ENCODE measurements at places on chromosomes 4 and X.
A peak's percentile ranks its signal among the peaks of the same experiment; 100 is the strongest.

- DNase-seq: no peak
Measured at GRCh38 chr4:139966383-139966782, 187.6 kb downstream of the MAML3 start.

- DNase-seq: no peak
Measured at GRCh38 chrX:49877397-49878101, 1.7 kb upstream of the USP27X start.

GRCh38 chr4:2330091-2331042, 68.5 kb upstream of the MXD4 start:
- no peak for DNase-seq

- no peak for DNase-seq
Measured at GRCh38 chr4:180603791-180604190, 1639.4 kb upstream of the TENM3 start.

DNA sequence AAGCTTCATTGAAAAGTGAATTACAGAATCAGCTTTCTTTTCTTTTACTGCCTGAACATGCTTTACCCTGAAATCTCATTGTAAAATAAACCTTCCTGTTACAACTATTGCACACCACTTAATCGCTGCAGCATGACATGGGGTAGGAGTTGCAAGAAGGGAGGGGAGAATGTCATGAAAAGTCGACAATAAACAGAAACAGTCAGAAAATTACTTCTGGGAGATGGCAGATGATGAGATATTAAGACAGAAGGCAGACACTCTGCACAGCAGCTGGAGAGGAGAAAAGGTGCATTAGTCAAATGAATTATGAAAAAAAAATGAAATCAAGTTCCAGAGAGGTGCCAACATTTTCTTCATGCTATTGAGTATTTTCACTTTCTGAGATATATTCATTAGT, 287.7 kb downstream of the PCDH7 start:
- DNase-seq: no peak

DNA sequence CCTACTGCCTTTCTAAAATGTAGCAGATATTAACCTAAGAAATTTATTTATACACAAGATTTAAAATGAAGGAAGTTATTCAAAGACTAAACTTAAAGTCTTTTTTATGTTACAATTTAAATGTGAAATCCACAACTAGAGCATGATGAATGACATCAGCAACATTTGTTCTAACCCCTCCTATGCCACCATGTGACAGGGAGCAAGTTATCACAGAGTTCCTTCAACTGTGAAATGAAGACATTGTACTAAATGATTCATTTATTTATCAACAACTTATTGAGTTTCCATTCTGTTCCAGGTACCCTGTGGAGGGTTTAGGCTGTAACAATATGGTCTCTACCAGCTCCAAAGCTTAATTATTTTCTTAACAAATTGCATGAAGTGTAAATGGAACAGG, 76.9 kb downstream of the SLC39A8 start:
- DNase-seq: no peak

DNA sequence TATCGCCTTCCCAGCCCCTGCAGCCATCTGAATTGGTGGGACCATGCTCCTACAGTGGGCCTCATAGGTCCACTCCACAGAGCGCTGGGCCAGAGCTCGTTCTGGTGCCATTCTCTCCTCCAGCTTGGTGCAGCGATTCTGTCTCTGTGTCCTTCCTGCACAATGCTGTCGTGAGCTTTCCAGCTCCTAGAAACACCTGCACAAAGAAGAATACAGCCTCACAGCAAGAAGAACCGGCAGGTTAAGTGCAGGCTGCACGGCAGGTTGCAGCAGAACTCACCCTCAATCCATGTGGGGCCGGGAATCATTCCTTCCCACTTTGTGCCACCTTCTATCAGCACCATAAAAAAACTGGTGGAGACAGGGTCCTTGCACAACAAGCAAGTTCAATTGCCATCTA, 101.2 kb upstream of the ENPP6 start:
- no peak for DNase-seq

DNA sequence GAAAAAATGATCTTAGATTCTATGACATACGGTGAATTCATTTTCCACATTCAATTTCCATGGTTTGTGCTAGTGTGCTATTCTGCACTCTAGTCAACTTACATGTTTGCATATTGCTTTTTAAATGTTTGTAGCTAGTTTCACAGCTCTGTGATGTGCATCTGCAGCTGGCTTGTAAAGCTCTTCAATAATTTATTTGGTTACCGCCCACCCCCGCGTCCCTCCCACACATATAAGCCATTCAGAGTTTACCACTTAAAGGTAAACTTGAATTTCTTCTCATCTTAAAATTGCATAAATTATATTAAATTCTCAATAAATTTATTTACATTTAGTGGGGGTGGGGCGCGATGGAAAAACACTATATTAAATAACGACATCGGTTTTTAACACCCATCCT, 291 bp upstream of the NBDY start:
- DNase-seq: no peak

GRCh38 chr4:6763330-6763851, 19.1 kb upstream of the KIAA0232 start:
- no peak for DNase-seq

DNA sequence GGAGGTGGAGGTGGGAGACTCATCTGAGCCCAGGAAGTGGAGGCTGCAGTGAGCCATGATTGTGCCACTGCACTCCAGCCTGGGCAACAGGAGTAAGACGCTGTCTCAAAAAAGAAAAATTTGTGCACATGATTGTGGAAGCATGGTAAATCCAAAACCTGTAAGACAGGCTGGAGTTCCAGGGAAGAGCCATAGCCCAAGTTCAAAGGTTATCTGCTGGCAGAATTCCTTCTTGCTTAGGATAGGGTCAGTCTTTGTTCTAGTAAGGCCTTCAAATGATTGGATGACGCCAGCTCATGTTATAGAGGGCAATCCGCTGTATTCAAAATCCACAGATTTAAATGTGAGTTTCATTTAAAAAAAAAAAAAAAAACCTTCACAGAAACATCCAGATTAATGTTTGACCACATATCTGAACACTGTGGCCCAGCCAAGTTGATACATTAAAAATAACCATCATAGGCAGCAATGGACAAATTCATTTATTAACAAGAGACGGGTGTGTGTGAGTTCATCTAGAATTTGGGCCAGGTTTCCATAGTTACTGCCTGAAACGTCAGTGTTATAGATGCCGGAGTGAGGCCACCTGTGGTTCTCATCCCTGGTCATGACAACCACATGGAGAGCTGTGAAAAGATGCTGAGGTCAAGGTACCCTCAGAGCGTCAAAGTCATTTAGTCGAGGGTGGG, 35.2 kb upstream of the SLC2A9 start:
- DNase-seq: no peak

DNA sequence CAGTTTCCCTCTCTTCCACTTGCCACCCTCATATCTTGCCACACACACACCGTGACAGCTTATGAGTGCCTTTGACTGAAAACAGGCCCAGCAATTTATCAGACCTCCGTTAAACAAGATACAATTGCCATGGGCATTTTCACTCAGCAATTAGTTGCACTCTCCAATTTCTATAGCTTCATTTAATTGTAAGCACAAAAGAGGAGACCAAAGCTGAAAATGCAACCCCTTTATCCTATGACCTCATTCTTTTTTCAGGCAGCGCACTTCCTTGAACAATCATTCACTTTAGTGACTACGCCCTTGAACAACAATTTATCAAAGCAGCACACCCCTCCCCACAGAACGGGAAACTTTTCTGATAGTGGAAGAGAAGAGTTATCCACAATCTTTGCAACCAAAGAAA, 4.1 kb downstream of the POF1B start:
- no peak for DNase-seq

DNA sequence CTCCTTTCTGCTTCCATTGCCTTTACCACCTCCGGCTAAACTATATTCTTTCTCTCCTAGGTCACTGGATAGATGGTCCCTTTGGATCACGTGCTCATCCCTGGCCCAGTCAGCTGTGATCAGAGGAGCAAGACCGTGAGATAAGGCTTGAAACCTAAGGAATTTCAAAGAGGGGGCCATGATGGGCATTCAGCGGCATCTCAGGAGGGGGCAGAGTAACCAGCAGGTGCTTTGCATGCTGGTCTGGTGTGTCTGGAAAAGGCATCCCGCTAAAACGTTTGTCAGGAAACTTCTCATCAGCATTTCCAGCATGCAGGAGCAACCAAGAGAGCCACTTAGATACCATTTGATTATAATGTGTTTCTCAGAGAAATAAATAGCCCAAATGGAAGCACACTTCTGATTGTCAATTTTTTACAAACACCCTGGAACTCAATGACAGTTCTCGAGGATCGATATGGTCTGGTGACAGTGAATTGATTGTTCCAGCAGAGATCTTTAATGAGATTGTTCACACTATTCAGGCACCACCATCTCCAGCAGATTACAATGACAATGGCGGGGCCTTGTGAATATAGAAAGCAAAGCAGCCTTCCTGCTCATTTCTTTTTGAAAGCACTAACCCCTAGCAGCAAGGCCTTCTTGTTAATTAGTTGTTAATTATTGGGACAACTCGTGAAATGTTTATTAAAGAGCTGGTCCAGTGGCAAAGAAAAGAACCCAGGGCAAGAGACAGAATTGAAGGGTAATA, 327.1 kb downstream of the PTTG2 start:
- no peak for DNase-seq

GRCh38 chr4:171157462-171158082, 655.6 kb upstream of the GALNTL6 start:
- DNase-seq: no peak

GRCh38 chrX:68658530-68658929, 11.1 kb downstream of the STARD8 start:
- no peak for DNase-seq

DNA sequence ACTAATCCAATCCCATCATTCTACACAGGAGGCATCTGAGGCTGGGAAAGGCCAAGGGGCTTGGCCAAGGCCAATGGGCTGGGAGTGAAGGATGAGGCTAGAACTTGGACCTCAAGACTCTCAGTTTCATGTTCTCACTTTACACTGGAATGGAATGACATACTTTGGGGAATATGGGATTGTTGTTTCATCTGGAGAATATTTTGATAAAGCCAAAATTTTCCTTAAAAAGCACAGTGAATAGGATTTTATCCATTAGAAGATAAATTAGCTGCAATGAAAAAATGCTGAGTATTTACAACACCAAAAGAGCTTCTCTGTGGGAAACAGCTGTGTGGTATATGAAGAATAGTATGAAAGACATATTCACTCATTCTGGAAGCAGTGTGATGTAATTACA, 29.3 kb downstream of the SMIM20 start:
- DNase-seq: no peak

- DNase-seq: peak; percentile 47
Measured at GRCh38 chrX:120308558-120308957, 2.7 kb downstream of the TMEM255A start.

DNA sequence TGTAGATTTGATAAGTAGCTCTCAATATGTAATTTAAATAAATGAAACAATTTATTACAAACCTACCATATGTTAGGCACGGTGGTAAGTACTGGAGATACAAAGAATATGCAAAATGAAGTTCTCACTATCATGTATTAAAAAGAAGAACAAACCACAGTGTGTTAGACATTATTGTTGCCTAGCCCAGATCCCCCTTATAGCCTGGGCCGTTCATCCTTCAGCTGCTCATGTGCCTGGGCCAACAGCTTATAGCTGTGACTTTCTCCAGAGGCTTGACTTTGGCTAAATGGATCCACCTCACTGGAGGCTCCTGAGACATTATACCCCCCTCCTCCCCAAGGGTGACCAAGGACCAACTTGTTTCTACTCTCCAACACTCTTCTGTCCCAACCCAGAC, 29.8 kb upstream of the CCNG2 start:
- DNase-seq: no peak

GRCh38 chrX:148629434-148629833, 129.0 kb downstream of the AFF2 start:
- DNase-seq: no peak

DNA sequence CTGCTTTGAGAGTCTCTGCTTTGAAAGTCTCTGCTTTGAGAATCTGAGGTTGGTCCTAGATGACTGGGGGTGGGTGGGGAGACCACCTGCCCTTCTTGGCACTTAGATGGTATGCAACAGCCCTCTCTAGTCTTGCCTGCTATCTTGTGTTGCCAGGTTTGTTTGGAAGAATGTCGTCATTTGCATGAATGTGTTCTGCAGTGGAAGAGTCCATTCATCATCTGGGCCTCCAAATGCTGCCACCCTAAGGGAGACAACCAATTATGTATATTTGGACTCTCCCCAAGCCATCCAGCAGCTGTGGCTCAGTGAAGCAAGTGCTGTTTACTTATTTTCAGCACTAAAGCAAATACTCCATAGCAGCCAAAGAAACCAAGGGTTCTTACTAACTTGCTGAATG, 44.6 kb upstream of the TRPC5OS start:
- no peak for DNase-seq

DNA sequence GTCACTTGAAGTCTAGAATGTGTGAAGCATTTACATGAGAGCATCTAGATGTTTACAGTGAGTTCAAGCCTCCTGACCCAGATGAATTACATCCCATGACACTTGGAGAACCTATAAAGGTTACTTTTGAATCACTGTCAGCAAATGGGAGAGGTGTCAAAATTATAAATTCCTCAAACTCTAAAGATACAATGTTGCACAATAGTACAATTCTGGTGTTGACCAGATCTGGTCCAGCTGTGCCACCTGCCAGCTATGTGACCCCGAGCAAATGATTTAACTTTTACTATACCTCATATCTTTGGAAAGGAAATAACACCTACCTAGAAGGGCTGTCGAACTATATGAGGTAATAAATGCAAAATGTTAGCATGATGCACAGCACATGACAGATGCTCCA, 69.8 kb downstream of the JADE1 start:
- DNase-seq: no peak

- no peak for DNase-seq
Measured at GRCh38 chr4:105305019-105305836, 158.6 kb downstream of the TET2 start.

GRCh38 chr4:27692868-27693634, 832.4 kb downstream of the STIM2 start:
- DNase-seq: no peak

DNA sequence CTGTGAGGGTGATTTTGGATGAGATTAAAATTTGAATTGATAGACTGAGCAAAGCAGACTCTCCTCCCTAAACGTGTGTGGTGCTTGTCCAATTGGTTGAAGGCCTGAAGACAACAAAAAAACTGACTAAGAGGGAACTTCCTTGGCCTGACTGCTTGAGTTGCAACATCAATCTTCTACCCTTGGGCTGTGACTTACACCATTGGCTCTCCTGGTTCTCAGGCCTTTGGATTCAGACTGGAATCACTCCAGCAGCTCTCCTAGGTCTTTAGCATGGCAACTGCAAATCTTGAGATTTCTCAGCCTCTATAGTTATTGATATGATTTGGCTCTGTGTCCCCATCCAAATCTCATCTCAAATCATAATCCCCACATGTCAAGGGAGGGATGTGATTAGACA, 49.7 kb upstream of the IGFBP7 start:
- no peak for DNase-seq

DNA sequence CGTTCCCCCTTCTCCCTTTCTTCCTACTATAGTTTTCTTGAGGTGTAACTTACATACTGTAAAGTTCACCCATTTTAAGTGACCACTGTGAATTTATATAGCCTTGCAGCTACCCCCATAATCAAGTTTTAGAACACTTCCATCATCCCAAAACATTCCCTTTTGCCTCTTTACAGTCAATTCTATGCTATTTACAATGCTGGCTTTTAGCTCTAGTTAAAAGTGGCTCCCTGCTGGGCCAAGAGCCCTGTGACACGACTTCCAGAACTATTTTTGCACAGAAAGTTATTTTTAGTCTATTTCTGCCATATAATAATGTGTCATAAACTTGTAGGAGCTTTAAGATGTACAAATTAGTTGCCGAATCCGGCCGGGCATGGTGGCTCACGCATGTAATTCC, 26.9 kb downstream of the MAP7D2 start:
- no peak for DNase-seq

GRCh38 chr4:11287055-11287454, 141.6 kb downstream of the HS3ST1 start:
- no peak for DNase-seq
